Right atrium auricular region (tissue), 2 donors: ENCODE measurements at places on chromosomes 6 and 20. TPM values are rescaled to one million over a fixed set of nuclear protein-coding genes. Genes with fewer than 3 reads are reported as not detected.

GRCh38 chr20:17825252-17825959 lies 125.6 kb downstream of the BANF2 start:
- H3K27ac ChIP-seq, result peak overlapping the region; percentile 16
- H3K36me3 ChIP-seq, result no peaks in the 10 kb centered on the region
- no peaks in the 10 kb centered on the region for H3K27me3 ChIP-seq
- peaks cover 14% of the 10 kb centered on the region for H3K4me1 ChIP-seq
- no peak for DNase-seq

- H3K27me3 ChIP-seq, result no peaks in the 10 kb centered on the region
- no peaks in the 10 kb centered on the region for H3K36me3 ChIP-seq
- no peak overlapping the region for H3K27ac ChIP-seq
- no peaks in the 10 kb centered on the region for H3K4me1 ChIP-seq
- no peak overlapping the region for H3K4me3 ChIP-seq
Observed at GRCh38 chr6:36700071-36700812, 2.6 kb downstream of the RAB44 start.

DNA sequence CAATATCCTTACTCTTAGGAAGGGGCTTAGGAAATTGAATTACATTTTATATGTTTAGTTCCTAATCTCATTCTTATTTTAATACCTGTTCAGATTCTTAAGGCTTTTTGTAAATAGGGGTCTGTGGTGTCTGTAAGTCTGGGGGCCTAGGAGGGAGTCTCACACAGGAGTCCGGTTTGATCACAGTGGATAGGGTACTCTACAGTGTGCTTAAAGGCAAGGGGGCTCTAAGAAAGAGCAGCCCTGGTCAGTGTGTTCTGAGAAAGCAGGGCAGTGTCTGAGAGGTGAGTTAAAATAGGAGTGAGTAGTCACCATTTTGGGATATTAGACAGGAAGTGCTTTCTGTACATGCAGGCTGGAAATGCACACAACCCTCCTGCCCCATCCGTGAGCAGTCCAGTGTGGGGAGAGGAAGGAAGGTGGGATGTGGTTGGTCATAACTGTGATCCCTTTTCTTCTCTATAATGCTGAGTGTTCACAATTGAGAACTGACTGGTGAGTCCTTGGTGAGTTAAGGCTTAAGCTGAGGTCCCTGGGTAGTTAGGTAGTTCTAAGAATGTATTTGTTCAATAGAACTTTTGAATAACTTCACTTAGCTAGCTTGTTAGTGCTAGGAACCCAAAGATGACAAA lies 50.0 kb downstream of the CDKAL1 start:
- no peaks in the 10 kb centered on the region for H3K27me3 ChIP-seq
- no peaks in the 10 kb centered on the region for H3K36me3 ChIP-seq
- no peak overlapping the region for H3K4me3 ChIP-seq
- no peaks in the 10 kb centered on the region for H3K4me1 ChIP-seq
- DNase-seq, result no peak
- no peak overlapping the region for H3K27ac ChIP-seq

GRCh38 chr20:19540392-19540791 lies 217.7 kb upstream of the RIN2 start:
- H3K27ac ChIP-seq, result no peak overlapping the region
- no peaks in the 10 kb centered on the region for H3K4me1 ChIP-seq
- no peaks in the 10 kb centered on the region for H3K36me3 ChIP-seq
- H3K4me3 ChIP-seq, result no peak overlapping the region
- DNase-seq, result no peak

- H3K4me1 ChIP-seq, result no peaks in the 10 kb centered on the region
- DNase-seq, result no peak
Observed at GRCh38 chr20:63923651-63924050, 28.7 kb downstream of the DNAJC5 start.

- no peak overlapping the region for H3K4me3 ChIP-seq
- H3K27me3 ChIP-seq, result no peaks in the 10 kb centered on the region
- peak; percentile 93 for DNase-seq
- H3K27ac ChIP-seq, result peak overlapping the region; percentile 89
- peaks cover 14% of the 10 kb centered on the region for H3K4me1 ChIP-seq
Observed at GRCh38 chr20:41329435-41330342, 10.9 kb upstream of the LPIN3 start.

GRCh38 chr6:128532827-128533226 lies 12.4 kb upstream of the PTPRK start:
- no peak overlapping the region for H3K4me3 ChIP-seq
- H3K27me3 ChIP-seq, result no peaks in the 10 kb centered on the region
- no peak for DNase-seq
- H3K36me3 ChIP-seq, result no peaks in the 10 kb centered on the region
- H3K4me1 ChIP-seq, result no peaks in the 10 kb centered on the region

- no peak overlapping the region for H3K4me3 ChIP-seq
- peaks cover 9% of the 10 kb centered on the region for H3K4me1 ChIP-seq
- no peaks in the 10 kb centered on the region for H3K36me3 ChIP-seq
- peak; percentile 67 for DNase-seq
- H3K27ac ChIP-seq, result no peak overlapping the region
Observed at GRCh38 chr6:71510057-71510713, 221.6 kb downstream of the OGFRL1 start.

GRCh38 chr6:17385660-17386059 lies 7.7 kb upstream of the CAP2 start:
- no peak for DNase-seq
- H3K4me1 ChIP-seq, result no peaks in the 10 kb centered on the region
- no peaks in the 10 kb centered on the region for H3K27me3 ChIP-seq
- peak overlapping the region; percentile 13 for H3K4me3 ChIP-seq

GRCh38 chr6:39884696-39885095 lies 49.6 kb downstream of the MOCS1 start:
- DNase-seq, result no peak
- no peaks in the 10 kb centered on the region for H3K4me1 ChIP-seq
- H3K27ac ChIP-seq, result no peak overlapping the region
- H3K36me3 ChIP-seq, result no peaks in the 10 kb centered on the region

- no peak overlapping the region for H3K27ac ChIP-seq
- H3K4me3 ChIP-seq, result no peak overlapping the region
- no peak for DNase-seq
- H3K4me1 ChIP-seq, result no peaks in the 10 kb centered on the region
- H3K36me3 ChIP-seq, result no peaks in the 10 kb centered on the region
Observed at GRCh38 chr6:111651185-111652034, 45.7 kb upstream of the TRAF3IP2 start.

- H3K4me3 ChIP-seq, result peak overlapping the region; percentile 30
- H3K27me3 ChIP-seq, result peaks cover 14% of the 10 kb centered on the region
- H3K4me1 ChIP-seq, result peaks cover 30% of the 10 kb centered on the region
- no peak for DNase-seq
- H3K36me3 ChIP-seq, result no peaks in the 10 kb centered on the region
- no peak overlapping the region for H3K27ac ChIP-seq
Observed at GRCh38 chr6:127120023-127120786, 1.7 kb downstream of the RSPO3 start.

DNA sequence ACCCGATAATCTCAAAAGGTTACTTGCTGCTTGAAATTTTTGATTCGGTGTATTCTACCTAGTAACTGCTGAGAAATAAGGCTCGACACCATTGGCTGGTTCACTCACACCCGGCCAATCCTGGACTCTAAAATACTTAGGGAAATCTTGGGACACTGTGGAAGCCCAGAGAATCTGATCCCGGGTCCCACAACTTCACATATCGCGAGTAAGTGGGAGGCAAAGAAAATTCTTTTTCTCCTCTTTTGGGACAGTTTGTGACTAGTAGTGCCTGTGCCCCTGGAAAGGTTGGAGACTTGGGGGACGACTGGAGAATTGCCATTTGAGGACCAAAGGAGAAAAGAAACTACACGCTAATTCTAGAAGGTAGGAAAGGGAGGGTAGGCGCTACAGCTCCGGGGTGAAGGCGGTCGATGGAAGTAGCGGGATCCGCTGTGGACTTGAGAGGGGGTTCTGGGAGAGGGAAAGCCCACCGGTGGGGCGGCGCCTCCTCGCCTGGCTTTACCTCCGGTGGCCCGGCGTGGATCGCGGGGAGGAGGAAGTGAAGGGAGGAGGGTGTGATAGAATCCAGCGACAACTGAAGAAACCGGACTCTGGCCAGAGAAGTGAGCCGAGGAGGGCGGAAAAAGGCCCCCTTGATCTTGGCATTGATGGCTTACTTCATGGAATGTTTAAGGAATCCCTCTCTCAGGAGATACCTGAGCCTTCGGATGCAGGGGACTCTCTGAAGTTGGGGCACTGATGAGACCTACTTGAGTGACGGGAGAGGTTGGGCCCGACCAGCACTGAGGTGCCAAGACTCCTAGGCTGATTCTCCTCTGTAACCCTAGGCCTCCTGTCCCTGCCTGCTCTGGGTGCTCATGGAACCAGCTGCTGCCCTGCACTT lies 18.8 kb upstream of the BTN3A3 start:
- H3K27ac ChIP-seq, result peak overlapping the region; percentile 90
- DNase-seq, result peak; percentile 92
- H3K4me3 ChIP-seq, result peak overlapping the region; percentile 87

GRCh38 chr6:34476921-34477320 lies 11.0 kb downstream of the PACSIN1 start:
- no peak overlapping the region for H3K27ac ChIP-seq
- H3K4me3 ChIP-seq, result no peak overlapping the region
- no peaks in the 10 kb centered on the region for H3K4me1 ChIP-seq
- DNase-seq, result no peak
- H3K27me3 ChIP-seq, result no peaks in the 10 kb centered on the region

- H3K27me3 ChIP-seq, result no peaks in the 10 kb centered on the region
- no peak overlapping the region for H3K4me3 ChIP-seq
- peaks cover 41% of the 10 kb centered on the region for H3K36me3 ChIP-seq
- H3K27ac ChIP-seq, result no peak overlapping the region
- no peaks in the 10 kb centered on the region for H3K4me1 ChIP-seq
Observed at GRCh38 chr6:149380523-149380922, 19.5 kb upstream of the SUMO4 start.

- no peaks in the 10 kb centered on the region for H3K36me3 ChIP-seq
- DNase-seq, result peak; percentile 87
- H3K4me3 ChIP-seq, result peak within 1 kb of the TSS; percentile 89
- H3K27ac ChIP-seq, result peak within 1 kb of the TSS; percentile 91
Observed at GRCh38 chr6:70566751-70567382, at the start of gene SDHAF4. TSS of gene SDHAF4 (plus strand) at chr6:70566930. CDS start at chr6:70566941, 11 bp downstream.

GRCh38 chr6:84508981-84509380 lies 255.4 kb downstream of the TBX18 start:
- no peaks in the 10 kb centered on the region for H3K27me3 ChIP-seq
- no peaks in the 10 kb centered on the region for H3K4me1 ChIP-seq
- no peak for DNase-seq

GRCh38 chr6:140744659-140745320 lies 1370.3 kb upstream of the CITED2 start:
- H3K27ac ChIP-seq, result no peak overlapping the region
- no peaks in the 10 kb centered on the region for H3K27me3 ChIP-seq

DNA sequence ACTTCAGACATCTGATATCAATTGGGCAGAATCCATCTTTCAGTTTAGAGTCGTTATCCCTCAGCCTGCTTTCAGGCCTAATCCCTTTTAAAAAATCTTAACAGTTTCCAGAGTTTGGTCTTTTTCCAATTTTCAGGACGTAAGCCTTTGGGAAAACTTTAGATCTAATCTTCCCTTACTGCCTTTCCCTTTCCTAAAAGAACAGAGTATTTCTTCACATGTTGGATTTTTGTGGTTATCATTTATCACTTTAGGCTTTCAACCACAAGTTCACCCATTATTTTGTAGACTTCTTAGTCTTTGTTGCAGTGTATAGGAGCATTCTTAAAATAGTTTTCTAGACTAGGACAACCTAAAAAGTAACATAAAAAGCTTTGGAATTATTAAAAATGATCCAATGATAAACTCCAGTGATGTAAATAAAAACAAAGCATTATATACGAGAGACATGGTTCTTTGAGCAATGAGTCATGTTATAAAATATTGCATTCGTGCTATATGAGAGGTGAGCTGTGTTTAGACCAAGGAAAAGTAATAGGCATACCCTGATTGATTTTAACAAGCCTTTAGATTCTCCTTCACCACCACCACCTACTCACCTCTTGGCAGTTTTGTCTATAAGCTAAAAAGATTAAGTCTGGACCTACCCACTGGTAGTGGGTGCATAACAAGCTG lies 90.4 kb upstream of the MCHR2 start:
- no peaks in the 10 kb centered on the region for H3K27me3 ChIP-seq
- DNase-seq, result no peak
- no peaks in the 10 kb centered on the region for H3K4me1 ChIP-seq
- H3K4me3 ChIP-seq, result no peak overlapping the region
- H3K27ac ChIP-seq, result no peak overlapping the region

GRCh38 chr6:169161572-169162167 lies 92.0 kb downstream of the THBS2 start:
- peak overlapping the region; percentile 60 for H3K27ac ChIP-seq
- DNase-seq, result no peak
- no peaks in the 10 kb centered on the region for H3K4me1 ChIP-seq

DNA sequence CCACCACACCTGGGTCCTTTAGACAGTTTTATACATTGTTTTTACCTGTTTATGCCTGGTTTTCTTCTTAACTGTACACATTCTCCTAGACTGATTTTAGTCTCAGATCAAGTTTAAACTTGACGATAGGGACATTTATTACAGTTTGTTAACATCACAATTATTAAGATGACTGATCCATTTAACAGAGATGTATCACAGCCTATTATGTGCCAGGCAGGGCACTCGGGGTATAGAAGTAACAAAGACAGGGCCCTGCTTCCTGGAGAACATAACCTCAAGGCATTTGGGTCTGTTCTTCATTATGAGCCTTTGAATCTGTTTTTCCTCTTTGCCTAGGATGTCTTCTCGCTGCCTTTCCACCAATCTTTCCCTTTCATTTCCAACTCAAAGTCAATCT lies 380.5 kb downstream of the ESR1 start:
- no peak overlapping the region for H3K27ac ChIP-seq
- peaks cover 22% of the 10 kb centered on the region for H3K36me3 ChIP-seq
- H3K27me3 ChIP-seq, result no peaks in the 10 kb centered on the region
- no peak for DNase-seq
- H3K4me1 ChIP-seq, result no peaks in the 10 kb centered on the region
- H3K4me3 ChIP-seq, result no peak overlapping the region

GRCh38 chr6:79296211-79296610 lies 61.7 kb upstream of the HMGN3 start:
- H3K27me3 ChIP-seq, result no peaks in the 10 kb centered on the region
- no peak overlapping the region for H3K4me3 ChIP-seq
- H3K36me3 ChIP-seq, result no peaks in the 10 kb centered on the region
- no peak overlapping the region for H3K27ac ChIP-seq

GRCh38 chr20:63230800-63231268 lies 4.9 kb upstream of the BIRC7 start:
- no peak overlapping the region for H3K4me3 ChIP-seq
- H3K27me3 ChIP-seq, result no peaks in the 10 kb centered on the region
- H3K4me1 ChIP-seq, result no peaks in the 10 kb centered on the region

The TRAM2 gene
- 10.3 TPM for total RNA-seq

The ELOVL4 gene
- 0.44 TPM for total RNA-seq

The BACH2 gene
- 2.2 TPM for total RNA-seq

The GLP1R gene
- total RNA-seq, result 5.8 TPM

The FAM184A gene
- total RNA-seq, result 1.3 TPM

The HNF4A gene
- total RNA-seq, result not detected

The SLC25A27 gene
- total RNA-seq, result 7.5 TPM

The BTNL2 gene
- not detected for total RNA-seq

The SYCP2L gene
- total RNA-seq, result 0.20 TPM

The WFDC10A gene
- not detected for total RNA-seq

The RPP40 gene
- total RNA-seq, result 2.4 TPM
